ENCODE measurements at places on chromosomes 11 and 22.

- no peak for DNase-seq
Observed at GRCh38 chr22:41491374-41492100, 22.6 kb downstream of the ACO2 start.

GRCh38 chr11:30113326-30113898 is 96.6 kb upstream of the KCNA4 start:
- no peak for DNase-seq

DNA sequence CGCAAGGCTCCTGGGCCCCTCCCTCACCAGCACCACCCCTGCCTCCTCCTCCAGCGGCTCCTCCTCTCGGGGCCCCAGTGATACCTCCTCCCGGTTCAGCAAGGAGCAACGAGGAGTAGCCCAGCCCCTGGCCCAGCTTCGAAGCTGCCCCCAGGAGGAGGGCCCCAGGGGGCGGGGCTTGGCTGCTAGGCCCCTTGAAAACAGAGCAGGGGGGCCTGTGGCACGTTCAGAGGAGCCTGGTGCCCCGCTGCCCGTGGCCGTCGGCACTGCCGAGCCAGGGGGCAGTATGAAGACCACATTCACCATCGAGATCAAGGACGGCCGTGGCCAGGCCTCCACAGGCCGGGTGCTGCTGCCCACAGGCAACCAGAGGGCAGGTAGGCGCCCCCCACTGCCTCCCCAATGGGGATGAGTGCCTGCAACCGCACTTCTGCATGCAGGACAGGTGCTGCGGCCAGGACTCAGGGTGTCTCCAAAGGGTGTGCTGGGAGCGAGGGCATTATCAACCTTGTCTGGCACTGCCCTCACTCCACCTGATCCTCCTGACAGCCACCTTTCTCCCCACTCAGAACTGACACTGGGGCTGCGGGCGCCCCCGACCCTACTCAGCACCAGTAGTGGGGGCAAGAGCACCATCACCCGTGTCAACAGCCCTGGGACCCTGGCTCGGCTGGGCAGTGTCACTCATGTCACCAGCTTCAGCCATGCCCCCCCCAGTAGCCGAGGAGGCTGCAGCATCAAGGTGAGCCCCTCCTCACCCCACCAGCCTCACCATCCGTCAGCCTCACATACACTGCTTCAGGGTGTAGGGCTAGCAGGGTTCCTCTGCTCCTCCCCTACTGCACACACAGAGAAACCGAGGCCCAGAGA is 10.2 kb downstream of the SMTN start:
- no peak for DNase-seq

DNA sequence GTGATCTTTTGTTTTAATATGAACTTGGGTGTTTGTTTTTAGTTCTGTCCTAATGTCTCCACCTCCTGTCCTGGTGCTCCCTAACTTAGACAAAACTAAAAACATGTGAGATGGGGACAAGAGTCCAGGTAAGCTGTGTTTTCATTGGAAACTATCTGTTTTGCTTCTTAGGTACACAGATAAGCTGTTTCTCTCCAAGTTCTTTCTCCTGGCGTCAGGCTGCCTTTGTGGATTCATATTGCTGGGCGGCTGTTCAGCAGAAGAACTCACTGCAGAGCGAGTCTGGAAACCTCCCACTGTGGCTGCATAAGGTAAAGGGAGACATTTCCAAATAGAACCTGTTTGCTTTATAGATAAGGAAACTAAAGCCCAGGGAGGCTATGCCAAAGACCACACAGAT is 24.7 kb downstream of the PANX1 start:
- DNase-seq, result no peak

DNA sequence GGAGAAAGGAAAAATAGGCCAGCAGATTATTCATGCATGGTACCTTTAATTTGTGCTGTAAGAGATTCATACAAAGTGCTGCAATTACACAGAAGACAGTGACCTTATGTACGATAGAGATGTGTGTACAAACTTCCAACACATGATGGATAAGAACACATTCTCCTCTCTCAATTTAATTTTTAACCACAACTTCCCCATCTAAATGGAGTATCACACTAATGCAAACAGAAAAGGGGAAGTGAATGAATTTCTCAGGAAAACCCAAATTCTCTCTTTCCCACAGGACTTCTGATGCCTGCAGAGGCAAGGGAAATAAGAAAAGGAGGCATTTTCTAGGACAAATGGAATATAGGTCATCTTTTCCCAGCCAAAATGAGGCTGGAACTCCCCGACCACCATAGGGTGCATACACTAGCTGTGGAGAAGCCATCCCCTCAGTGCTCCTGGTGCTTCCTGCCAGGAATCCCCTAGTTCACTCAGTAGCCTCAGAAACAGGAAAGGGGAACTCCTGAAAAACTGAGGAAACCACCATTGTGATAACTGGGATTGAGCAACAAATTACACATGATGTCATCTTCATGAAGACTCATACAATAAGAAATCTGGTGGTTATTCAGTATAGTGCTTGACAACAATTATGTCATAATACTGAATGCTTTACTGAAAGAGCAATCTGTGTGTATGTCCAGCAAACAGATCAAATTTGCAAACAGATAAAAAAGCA is 22.4 kb downstream of the MMP10 start:
- no peak for DNase-seq

- peak; percentile 51 for DNase-seq
Observed at GRCh38 chr22:41022470-41023298, 69.7 kb upstream of the EP300 start.

All from SHP77 treated with DMSO at 0.1 percent for 48 hours (cell line).